ENCODE measurements at places on chromosomes 16 and 17.
A peak's percentile ranks its signal among the peaks of the same experiment; 100 is the strongest.

DNA sequence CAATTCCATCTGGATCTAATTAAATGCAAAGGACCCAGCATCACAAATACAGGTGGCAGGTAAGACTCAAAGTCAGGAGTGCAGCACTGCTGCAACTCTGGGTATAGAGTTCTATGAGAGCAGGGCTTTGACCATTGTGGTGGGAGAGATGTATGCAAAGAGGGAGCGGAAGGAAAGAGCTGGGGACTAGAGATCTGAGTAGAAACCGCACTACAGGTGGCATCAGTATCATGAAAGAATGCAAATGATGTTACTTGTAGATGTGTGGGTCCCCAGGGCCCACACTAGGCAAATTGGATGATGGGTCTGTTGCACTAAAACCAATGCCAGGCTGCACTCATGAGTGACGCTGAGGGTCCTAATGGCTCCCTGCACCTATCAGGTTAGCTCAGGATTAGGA is 287.1 kb upstream of the ASIC2 start:
- no peak for DNase-seq

- no peak for DNase-seq
Observed at GRCh38 chr17:21210411-21211076, 3.4 kb downstream of the TMEM11 start.

DNA sequence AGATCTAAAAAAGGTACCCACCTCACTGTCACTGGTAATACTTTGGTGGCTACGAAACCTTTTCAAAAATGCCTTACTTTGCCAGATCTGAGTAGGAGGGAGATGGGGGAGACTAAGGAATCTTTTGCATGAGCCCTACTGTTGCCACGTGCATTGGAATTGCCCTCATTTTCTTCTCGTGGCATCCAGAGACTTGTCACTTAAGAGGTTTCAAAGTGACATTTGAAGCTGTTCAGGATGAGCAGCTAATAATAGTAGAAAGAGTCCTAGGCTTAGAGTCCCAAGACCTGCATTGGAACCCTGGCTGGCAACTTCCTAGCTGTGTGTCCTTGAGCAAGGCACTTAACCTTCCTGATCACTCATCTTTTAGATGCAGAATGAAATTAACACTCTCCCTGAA is 43.5 kb downstream of the GPRC5B start:
- DNase-seq: no peak

DNA sequence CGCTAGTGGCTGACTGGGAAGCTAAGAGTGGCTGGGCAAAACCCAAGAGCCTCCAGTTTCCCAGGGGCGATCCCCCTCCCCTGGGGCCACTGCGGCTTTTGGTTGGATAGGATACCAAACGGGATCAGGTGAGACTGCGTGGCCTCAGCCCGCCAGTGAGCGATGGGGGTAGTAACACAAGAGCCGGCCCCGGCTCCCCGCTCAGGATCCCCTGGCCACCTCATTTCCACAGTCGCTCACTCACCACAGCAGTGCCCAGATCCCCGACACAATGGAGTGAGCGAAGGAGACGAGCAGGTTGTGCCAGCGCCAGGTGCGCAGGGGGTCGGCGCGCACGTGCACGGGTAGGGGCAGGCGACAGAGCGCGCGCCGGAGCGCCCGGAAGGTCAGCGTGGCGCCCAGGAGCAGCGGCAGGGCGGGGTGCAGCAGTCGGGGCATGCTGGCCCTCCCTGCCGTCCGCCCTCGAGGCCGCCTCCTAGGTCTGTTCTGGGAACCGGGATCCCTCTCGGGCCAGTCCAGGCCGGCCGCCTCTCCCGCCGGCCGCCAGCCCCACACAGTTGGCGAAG is 290 bp downstream of the TLCD1 start:
- no peak for DNase-seq

- DNase-seq: no peak
Observed at GRCh38 chr17:82121246-82121645, 23.2 kb upstream of the FASN start.

DNA sequence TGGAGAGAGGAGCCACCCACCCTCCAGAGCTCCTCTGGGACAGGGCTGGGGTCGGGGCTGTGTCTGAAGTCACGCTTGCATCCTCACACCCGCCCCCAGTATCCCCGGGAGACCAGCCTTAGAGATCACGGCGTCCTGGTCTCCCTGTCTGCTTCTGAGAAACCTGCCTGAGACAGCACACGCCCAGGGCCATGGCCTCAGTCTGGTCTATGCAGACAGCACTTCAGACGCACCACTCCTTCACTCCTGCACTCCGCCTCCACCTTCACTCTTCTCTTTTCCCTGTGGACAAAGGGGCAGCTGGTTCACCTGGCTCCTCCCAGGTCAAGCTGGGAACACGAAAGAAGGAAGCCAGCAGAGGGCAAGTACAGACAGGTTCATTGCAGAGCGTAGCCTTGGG is 248.0 kb upstream of the GSE1 start:
- DNase-seq: no peak

- DNase-seq: no peak
Observed at GRCh38 chr16:68760671-68761275, 23.7 kb downstream of the CDH1 start.

DNA sequence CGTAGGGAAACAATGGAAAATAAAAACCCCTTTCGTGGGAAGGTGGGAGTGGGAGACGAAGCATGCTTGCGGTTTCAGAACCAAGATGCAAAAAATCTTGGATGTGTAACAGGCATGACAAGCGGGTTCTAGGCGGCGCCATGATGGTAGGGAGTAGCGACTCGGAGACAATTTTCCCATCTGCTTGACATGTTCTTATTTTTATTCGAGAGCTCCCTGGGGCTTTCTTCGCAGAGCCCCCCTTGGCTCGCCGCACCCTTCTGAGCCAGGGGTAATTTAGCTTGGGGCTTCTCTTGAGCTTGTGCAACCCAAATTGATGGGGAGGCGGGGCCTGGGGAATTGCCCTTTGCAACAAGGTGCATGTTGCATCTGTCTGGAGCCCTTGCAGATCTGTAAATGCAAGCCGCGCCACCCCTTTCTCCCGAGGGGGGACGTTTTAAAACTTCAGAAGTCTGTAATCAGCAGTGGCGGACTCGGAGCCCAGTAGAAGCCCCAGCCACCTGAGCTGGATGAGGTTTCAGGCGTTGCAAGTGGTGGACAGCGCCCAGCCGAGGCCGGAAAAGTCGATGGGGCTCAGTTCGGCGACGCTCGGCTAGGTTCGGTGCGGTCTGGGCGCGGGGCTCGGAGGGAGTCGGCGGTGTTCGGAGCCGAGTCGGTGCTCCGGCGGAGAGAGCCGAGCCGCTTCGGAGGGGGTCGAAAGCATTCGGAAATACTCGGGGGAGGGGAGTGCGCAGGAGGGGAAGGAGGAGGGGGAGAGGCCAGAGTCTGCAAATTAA is 2.9 kb downstream of the GNAO1 start:
- peak; percentile 21 for DNase-seq

- no peak for DNase-seq
Observed at GRCh38 chr17:41651625-41652460, 27.5 kb upstream of the KRT17 start.

DNA sequence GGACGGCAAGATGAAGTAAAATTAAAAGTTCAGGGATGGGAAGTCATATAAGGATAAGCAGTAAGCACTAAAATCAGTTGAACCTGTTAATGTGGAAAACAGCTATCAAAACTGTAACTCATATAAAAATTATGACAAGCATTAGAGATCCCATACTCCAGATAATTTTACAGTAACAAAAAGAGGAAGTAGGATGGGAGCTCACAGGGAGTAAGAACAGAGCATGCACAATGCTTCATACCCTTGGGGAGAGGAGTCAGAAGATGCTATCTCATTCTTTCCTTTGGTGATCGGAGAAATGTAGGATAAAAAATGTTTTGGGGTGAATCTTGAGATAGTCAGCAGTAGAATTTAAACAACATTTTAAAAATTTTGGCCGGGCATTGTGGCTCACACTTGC is 164.7 kb upstream of the CACNG5 start:
- no peak for DNase-seq

DNA sequence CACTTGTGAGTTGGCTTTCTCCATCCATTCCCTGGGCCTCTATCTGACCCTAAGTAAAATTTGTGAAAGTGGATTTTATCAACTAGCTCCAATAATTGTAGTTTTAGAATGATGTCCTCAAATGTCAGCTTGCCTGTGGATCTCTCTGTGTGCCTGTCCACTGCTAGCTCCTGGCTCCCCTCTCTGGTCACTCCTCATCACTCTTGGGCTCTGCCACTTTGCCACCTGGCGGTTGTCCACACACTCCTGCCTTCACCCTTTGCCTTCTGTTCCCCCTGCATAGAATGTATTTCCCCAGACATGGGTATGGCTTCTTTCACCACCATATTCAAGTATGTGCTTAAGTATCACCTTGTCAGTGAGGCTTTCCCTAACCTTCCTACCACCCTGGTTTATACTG is 19.8 kb downstream of the ANKFN1 start:
- DNase-seq: no peak

Measured in fibroblast of skin of left biceps (primary cell).